ENCODE measurements at places on chromosomes 1 and 21.

DNA sequence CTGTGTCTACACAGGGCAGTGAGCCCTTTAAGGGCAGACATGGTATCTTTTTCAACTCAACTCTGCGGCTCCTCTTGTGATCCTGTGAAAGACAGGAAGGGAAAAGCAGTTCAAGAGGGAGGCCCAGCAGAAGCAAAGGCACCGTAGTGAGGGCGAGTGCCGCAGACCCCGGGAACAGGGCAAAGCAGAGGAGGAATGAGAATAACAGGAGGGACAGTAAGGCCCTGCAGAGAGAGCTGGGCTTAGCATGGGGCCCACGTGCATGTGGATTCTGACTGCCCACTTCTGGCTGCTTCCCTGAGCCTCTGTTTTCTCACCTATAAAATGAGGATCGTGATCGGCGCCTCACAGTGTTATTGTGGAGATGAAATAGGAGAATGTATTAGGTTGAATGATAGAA is 409.3 kb downstream of the PTPRU start:
- DNase-seq: no peak

DNA sequence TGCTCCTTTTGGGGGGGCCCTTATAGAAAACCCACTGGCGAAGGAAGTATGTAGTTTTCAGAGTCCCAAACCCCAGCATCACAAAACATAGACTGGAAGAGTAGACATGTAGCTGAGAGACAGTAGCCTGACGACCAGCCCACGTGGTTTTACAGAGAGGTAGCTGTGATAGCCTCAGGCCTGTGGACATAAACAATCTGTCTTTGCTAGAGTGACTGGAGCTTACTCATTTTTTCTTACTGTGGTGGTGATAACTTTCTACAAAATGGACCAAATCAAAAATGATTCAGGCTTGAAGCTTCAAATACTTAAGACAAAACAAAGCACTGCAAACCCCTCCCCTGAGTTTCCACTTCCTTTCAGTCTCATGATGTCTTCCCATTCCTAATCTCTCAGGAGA is 497.0 kb downstream of the RWDD3 start:
- no peak for DNase-seq

DNA sequence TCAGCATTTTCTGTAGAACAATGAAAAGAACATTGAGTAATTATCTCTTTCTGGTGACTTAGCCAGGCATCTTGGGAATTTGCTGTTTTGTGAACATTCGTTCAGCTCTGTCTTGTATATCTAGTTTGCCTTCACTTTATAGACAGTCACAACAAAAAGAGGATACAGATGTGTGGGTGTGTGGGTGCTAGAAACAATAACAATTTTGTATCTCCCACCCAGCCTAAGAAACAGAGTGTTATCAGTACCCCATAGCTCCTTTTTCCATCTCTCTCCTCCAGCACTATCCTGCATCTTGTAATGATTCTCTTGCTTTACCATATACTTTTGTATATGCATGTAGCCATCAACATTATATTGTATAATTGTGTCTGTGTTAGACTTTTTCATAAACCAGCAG is 33.0 kb downstream of the AK4 start:
- no peak for DNase-seq

DNA sequence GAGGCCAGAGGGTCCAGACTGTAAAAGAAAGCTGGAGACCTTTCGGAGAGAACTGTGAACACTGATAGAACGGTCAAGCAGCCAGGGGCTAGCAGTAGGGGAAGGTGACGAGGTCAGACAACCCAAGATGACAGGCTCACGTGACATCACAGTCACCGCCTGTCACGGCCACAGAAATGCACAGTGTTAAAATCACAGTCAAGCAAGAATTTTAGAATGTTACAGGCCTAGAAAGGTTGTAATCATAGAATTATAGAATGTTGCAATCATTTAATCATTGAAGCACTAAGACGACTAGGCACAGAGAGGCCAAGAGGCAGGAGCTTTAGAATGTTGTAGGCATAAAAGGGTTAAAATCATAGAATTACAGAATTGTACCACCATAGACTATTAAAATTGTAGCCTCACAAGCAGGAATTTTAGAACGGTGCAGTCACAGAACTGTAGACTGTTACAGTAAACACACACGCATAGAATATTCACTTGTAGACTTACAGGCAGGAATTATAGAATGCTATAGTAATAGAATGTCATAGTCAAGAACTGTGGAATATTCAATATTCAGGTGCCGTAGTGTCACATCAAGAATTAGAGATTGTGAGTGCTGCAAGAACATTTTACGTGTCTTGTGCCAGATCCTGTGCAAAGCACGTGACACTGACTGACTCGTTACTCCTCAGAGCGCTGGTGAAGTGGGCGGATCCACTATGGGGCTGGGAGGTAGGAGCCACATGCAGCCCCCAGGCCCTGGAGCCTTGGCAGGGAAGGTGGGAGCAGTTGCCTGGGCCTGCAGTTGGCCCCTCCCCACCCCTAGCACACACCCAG is 118.1 kb downstream of the EPHB2 start:
- DNase-seq: no peak

- no peak for DNase-seq
Observed at GRCh38 chr1:172821609-172822274, 162.8 kb downstream of the FASLG start.

Data from activated CD4-positive, alpha-beta T cell treated with anti-CD3 and anti-CD28 coated beads for 24 hours (primary cell).